ENCODE measurements at places on chromosomes 16 and 17. TPM values are rescaled to one million over a fixed set of nuclear protein-coding genes. Genes with fewer than 3 reads are reported as not detected.

The OR3A3 gene
- total RNA-seq: not detected

The WSCD1 gene
- total RNA-seq: 0.85 TPM

The CDK5R1 gene
- 0.78 TPM for total RNA-seq

The TMEM114 gene
- not detected for total RNA-seq

The PRSS27 gene
- total RNA-seq: 0.69 TPM

The KRTAP2-1 gene
- not detected for total RNA-seq

The MYH3 gene
- total RNA-seq: 1.3 TPM

The TBC1D3I gene
- total RNA-seq: 0.07 TPM

The MSLN gene
- not detected for total RNA-seq

The TBC1D3G gene
- not detected for total RNA-seq

The KRTAP9-9 gene
- not detected for total RNA-seq

The ABCC6 gene
- 0.65 TPM for total RNA-seq

The FOXC2 gene
- total RNA-seq: 5.0 TPM

The PLLP gene
- not detected for total RNA-seq

The NLRC3 gene
- total RNA-seq: under 0.01 TPM

The CA10 gene
- not detected for total RNA-seq

The TOX3 gene
- not detected for total RNA-seq

Data from smooth muscle cell of the pulmonary artery (primary cell).